ENCODE measurements at places on chromosomes 2 and 18.

GRCh38 chr2:156456616-156457015 lies 20.4 kb downstream of the GPD2 start:
- no peak for DNase-seq

GRCh38 chr2:16067037-16067406 lies 126.7 kb downstream of the MYCN start:
- DNase-seq, result no peak

- DNase-seq, result no peak
Measured at GRCh38 chr18:6537475-6537874, 122.8 kb upstream of the L3MBTL4 start.

GRCh38 chr2:219569041-219569440 lies 2.3 kb downstream of the OBSL1 start:
- no peak for DNase-seq

GRCh38 chr2:2850218-2850755 lies 519.2 kb upstream of the MYT1L start:
- DNase-seq, result no peak

DNA sequence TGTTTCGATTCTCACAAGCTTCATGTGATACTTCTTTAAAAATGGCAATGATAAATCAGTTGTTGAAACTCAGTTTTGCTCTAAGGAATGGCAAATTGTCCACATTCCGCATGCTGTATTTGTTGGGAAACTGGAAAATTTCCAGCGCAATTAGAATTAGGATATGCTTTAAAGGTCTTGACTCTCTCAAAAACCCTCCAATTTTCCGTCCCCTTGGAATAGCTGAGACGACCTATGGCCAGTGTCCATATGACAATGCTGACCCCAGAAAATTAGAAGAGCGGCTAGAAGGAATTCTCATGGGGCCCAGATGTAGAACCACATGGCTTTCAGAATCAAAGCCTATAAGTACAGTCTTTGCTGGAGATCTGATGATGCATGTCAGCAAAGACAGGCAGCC lies 170.8 kb downstream of the TMEM18 start:
- no peak for DNase-seq

DNA sequence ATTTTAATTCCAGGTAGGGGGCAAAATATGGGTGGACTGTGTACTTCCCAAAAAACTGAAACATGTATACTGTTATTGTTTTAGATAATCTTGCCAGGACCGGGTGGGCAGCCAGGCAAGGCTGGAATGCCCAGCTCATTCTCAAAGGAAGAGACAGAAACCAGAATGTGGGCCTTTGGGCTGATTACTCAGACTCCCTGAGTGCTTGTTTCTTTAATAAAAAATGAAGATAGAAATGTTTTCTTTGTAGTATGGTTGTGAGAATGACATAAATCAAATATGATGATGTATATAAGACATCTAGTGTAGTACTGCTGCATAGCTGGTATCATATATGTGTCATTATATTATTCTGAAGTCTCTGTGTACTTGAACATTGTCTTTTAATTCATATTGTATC lies 231.6 kb upstream of the NT5C1B start:
- no peak for DNase-seq

GRCh38 chr18:13145636-13146190 lies 72.8 kb upstream of the LDLRAD4 start:
- no peak for DNase-seq

DNA sequence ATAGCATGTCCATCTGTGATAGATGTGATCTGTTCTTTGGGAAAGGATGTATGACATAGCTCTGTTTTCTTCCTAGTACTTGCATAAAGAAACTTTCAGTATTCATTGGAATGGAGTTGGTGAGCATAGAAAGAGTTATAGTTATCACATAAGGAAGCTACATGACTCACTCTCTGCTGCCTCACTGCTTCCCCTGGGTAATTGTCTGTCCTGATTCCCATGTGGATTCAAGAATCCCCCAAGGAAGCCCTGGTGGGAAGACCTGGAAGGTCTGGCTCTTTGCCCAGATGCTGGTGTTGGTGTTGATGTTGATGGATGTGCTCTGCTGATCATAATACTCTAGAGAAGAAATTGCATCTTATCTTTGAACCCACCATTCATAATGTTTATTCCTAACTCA lies 60.6 kb downstream of the PTPN4 start:
- DNase-seq, result no peak

DNA sequence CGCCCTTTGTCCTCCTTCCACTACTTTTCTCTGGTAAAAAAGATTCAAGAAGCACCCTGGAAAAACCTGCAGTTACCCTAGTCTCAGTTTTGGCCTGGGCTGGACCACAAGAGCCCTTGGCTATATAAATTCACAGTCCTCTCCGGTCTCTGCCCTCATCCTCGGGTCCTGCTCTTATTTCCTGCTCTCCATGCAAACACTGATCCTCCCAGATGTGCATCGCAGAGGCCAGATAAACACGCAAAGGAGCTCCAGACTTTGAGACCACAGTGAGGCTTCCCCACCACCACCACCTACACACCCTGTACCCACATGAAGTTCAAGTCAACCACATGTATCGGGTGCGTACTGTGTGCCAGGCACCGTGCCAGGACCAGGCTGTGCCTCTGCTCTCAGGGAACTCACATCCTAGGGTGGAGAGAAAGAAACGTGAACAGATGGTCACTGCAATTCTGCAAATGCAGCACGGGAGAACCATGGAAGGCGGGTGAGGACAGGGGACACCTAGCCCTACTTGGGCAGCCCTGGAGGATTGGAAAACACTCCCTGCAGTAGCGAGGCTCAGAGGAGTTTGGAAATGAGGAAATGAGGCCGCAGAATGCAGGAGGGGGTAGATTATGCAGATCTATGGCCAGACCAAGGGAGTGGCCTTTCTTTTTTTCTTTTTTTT lies 7.4 kb downstream of the CTDSP1 start:
- peak; percentile 64 for DNase-seq

GRCh38 chr18:45596036-45596435 lies 19.2 kb upstream of the SLC14A2 start:
- DNase-seq, result no peak

- DNase-seq, result no peak
Measured at GRCh38 chr2:8169443-8169842, 512.4 kb upstream of the ID2 start.

DNA sequence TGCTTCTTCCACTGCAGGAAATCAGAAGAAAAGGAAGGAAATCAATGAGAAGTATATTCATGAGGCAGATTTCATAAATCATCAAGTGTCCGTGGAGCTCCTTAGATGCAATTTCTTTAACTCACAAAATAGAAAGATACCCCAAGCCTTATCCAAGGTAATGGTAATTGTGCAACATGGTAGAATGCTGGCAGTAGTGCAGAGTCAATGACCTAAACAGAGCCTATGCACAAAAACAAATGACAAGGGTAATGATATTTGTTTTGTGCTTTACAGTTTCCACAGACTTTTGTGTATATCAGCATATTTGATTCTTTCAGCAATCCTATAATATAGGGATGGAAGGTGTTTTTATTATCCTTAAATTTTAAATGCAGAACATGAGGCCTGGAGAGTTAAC lies 102.7 kb downstream of the SETBP1 start:
- DNase-seq, result no peak

- no peak for DNase-seq
Measured at GRCh38 chr2:37020887-37021796, 54.8 kb upstream of the STRN start.

- no peak for DNase-seq
Measured at GRCh38 chr2:65316072-65316471, 88.4 kb downstream of the ACTR2 start.

GRCh38 chr2:55721596-55722215 lies 28.1 kb upstream of the PNPT1 start:
- DNase-seq, result no peak

- DNase-seq, result no peak
Measured at GRCh38 chr18:805008-805754, 6.9 kb downstream of the YES1 start.

DNA sequence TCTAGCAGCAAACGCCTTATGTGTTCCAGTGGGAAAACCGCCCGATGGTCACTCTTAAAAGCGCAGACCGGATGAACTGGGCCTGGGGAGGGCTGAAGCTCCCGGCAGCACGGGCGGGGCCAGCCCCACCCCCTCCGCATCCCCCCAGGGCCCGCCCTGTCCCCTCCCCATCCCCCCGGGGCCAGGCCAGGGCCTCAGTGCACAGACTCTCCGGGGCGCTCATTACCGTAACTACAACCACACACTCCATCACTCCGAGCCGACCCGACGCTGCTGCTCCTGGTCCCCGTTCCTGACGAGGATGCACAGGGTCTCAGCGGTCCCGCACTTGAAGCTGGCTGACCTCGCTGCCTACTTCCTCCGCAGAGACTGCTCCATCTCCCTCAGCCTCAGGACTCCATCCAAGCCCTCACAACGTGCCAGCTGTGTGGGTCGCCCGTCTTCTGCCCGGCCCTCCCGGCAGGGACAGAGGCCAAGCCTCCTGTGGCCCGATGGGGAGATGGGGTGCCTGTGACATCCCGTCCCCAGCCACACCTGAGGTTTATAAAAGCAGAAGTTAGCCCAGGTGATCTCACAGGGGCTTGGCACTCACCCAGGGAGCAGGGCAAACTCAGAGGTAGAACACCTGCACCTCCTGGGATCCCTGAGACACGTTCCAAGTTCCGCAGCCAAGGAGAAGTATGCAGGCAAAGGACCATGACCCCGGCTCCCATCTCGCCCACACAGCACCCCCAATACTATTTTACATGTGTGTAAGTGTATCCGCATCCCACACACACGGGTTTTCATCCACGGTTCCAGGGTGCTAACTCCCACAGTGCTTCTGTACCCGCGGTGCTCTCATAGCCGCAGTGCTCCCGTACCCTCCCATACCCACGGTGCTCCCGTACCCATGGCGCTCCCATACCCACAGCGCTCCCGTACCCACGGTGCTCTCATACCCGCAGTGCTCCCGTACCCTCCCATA lies 36.0 kb downstream of the SLC66A2 start:
- DNase-seq, result no peak

- DNase-seq, result no peak
Measured at GRCh38 chr2:192060161-192060560, 134.6 kb downstream of the TMEFF2 start.

DNA sequence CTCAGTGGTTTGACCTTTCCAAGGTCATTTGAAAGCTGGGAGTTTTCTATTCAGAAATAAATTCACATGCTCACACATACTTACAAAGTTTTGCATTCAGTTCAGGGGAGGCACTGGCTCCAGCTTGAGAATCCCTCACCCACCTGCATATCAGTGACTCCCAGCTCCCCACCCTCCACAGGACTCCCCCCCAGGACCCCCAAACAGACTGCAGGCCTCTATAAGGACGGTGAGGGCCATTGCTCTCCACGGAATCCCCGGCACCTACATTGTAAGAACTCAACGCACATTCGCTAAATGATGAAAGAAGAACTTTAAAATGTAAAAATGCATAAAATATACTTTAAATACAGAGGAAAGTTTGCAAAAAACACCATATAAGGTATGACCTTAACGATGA lies 97.2 kb upstream of the TEX51 start:
- DNase-seq, result no peak

DNA sequence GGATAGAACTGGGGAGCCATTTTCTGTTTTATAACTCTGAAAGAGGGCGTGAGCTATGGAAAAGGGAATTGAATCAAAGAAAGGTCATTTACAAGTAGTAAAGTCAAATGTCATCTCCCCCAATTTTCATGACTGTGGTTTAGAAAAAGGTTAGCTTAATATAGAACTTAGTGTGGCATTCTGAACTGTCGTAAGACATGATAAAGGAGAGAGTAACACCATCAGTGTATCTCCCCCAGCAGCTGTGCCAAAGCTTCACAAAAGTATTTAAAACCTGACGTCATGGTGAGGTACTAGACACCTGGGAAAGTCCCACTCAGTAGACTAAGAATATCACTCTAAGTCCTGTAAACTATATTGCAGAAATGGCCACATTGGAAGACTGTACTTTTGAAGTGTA lies 5.8 kb upstream of the IKZF2 start:
- no peak for DNase-seq

GRCh38 chr2:32553829-32554432 lies 73.9 kb upstream of the TTC27 start:
- DNase-seq, result peak; percentile 36

DNA sequence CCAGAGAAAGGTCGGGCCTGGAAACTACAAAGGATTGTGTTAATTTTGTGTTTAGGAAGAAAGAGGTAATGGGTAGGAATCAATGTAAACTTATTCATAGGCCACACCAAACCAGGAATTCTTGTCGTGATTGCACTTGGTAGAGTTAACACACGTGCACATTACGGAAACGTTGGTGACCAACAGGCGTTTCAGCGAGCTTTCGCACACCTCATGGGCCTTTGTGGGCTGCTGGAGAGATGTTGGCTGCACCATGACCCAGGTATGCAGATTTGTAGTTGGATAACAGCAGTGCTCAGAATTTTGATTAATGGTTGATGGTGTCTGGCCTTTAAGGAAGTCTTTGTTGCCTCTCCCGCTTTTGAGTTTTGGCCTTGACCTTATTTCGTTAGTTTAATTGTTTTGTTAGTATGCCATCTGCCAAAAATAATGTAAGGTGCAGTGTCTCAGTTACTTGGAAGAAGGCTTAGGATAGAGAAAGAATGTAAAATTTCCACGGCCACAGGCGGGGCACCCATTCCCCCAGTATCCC lies 1.9 kb downstream of the ZNF236 start:
- DNase-seq, result no peak

- DNase-seq, result no peak
Measured at GRCh38 chr2:128660836-128661235, 342.2 kb upstream of the HS6ST1 start.

DNA sequence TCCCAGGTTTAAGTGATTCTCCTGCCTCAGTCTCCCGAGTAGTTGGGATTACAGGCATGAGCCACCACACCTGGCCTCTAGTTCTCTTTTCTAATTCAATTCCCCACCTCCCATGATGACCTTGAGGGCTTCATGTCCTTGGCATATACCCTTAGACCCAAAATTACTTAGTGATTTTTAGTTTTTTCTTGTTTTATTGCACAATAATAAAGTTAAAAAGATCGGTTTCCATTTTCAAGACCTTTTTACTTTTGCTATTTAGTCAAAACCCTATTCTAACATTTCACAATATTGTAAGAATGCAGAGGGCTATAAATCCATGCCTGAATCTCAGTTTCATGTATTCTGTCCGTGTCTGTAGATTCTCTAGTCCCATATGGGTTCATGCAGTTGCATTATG lies 354.6 kb upstream of the FANCL start:
- no peak for DNase-seq

DNA sequence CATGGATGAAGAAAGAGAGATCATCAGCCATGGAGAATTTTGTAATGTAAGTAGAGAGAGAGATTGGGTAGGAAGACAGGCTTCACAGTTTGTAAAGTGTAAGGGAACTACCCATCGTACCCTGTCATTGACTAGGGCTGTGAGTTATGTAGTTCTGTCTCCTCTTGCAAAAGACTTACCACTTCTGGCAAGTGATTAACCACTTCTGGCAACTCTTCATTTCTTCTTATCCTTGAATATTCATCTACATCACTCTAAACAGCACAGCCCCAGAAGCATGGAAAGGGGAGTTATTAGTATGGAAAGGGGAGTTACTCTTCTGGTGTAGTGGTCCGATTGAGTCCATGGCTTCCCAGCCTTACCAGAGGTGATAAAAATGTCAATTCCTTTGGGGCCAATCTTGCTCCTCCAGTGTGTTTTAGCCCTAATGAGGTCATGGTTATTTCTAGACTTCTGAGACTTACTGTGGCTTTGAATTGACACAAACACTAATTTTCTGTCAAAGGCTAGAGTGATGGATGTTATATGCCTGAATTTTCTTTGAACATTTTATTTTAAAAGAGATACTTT lies 52.0 kb downstream of the STAT1 start:
- no peak for DNase-seq

GRCh38 chr2:32680942-32681341 lies 53.1 kb downstream of the TTC27 start:
- DNase-seq, result no peak

Measured in activated CD4-positive, alpha-beta T cell treated with anti-CD3 and anti-CD28 coated beads, Interleukin-2, amount 50 U/mL, for 16 hours (primary cell).